Large intestine (tissue), 12 donors: ENCODE measurements at places on chromosomes 6 and 20. TPM values are rescaled to one million over a fixed set of nuclear protein-coding genes. Genes with fewer than 3 reads are reported as not detected.

The FAM162B gene
- 0.73 TPM for polyA plus RNA-seq

The ELOVL2 gene
- 6.7 TPM for polyA plus RNA-seq

The ABHD16B gene
- polyA plus RNA-seq = not detected

The SASH1 gene
- 15.9 TPM for polyA plus RNA-seq

The PARD6B gene
- polyA plus RNA-seq = 10.9 TPM

The MRAP2 gene
- polyA plus RNA-seq = 1.7 TPM

The PLEKHG1 gene
- polyA plus RNA-seq = 7.2 TPM

The KCNK5 gene
- polyA plus RNA-seq = 31.4 TPM

The C20orf141 gene
- not detected for polyA plus RNA-seq

The CALHM4 gene
- 0.13 TPM for polyA plus RNA-seq

The AGER gene
- 14.9 TPM for polyA plus RNA-seq

The SLC26A8 gene
- polyA plus RNA-seq = 0.24 TPM

The LPA gene
- 0.06 TPM for polyA plus RNA-seq

The MDFI gene
- polyA plus RNA-seq = 22.1 TPM

The PNPLA1 gene
- polyA plus RNA-seq = 3.3 TPM

The PGC gene
- 0.16 TPM for polyA plus RNA-seq

The GHRH gene
- polyA plus RNA-seq = 0.79 TPM

The SLC22A16 gene
- 0.25 TPM for polyA plus RNA-seq

The RAB44 gene
- 0.04 TPM for polyA plus RNA-seq

The PAX1 gene
- polyA plus RNA-seq = not detected

The CCN5 gene
- polyA plus RNA-seq = 0.09 TPM

The ADTRP gene
- 24.3 TPM for polyA plus RNA-seq

The SRMS gene
- 0.16 TPM for polyA plus RNA-seq

The TRIM31 gene
- 5.7 TPM for polyA plus RNA-seq

The BCAS1 gene
- 29.2 TPM for polyA plus RNA-seq
